ENCODE measurements at places on chromosomes 12 and 14.

GRCh38 chr14:84891404-84891803, 638.5 kb upstream of the FLRT2 start:
- DNase-seq, result no peak

GRCh38 chr12:3631759-3632158, 121.2 kb downstream of the CRACR2A start:
- no peak for DNase-seq

GRCh38 chr12:132523576-132524331, 33.8 kb downstream of the FBRSL1 start:
- DNase-seq, result peak; percentile 13

GRCh38 chr12:122851820-122852219, 16.6 kb downstream of the HIP1R start:
- peak; percentile 77 for DNase-seq

- no peak for DNase-seq
These were observed 4.9 kb downstream of the GSTZ1 start for GRCh38 chr14:77325746-77326094.

- DNase-seq, result no peak
These were observed 108.8 kb upstream of the RFLNA start for GRCh38 chr12:124185971-124186686.

GRCh38 chr14:93832665-93833064, 44.4 kb upstream of the PRIMA1 start:
- DNase-seq, result no peak

DNA sequence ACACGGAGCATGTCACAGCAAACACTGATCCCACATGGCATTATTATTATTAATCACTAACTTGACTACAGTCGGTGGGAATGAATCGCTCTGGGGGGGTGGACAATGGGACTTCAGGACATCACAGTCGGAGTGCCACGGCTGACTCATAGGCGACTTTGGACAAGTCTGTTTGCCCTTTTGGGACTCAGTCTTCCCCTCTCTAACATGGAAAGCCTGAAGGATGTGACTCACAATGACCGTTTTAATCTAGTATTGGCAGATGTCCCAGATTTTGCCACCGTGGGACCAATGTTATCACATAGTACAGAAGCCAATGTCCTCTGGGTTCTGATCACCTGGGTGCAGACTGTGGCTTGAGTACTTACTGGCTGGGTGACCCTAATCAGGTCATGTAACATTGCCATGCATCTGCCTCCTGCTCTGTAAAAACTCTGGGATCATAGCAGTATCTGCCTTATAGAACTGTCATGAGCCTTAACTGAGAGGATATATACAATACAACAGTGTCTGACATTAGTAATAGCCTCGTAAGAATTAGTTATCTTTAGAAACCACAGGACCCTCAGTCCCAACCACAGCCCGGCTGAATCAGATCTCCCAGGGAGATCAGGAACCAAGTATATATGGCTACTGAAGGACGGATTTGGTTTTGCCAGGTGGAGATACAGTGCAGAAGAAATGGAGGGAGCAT, 362.6 kb downstream of the BCL11B start:
- DNase-seq, result no peak

DNA sequence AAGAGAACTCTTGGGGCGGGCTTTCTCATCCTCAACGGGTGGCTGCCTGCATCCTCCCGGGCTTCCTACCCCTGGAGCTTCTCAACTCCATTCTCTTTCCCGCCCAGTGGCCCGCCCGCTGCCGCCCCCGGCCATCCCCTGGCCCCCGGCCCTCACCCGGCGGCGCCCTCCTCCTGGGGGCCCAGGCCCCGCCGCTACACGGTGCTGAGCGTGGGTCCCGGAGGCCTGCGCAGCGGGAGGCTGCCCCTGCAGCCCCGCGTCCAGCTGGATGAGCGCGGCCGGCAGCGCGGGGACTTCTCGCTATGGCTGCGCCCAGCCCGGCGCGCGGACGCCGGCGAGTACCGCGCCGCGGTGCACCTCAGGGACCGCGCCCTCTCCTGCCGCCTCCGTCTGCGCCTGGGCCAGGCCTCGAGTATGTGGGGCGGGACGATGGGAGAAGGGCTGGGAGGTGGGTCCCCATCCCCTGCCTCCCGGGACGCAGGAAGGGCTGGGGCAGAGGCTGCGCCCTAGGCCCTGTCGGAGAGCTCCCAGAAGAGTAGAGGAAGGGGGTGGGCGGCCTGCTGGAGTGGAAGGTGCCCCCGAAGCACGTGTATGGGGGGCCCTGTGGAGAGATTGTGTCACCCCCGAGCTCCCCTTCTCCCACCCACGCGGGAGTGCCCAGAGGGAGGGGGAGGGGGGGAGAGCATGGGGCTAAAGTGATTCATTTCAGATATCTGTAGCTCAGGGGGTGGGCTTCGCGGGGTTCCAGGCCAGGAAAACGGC, 1.5 kb downstream of the LAG3 start:
- DNase-seq, result no peak

Measured in fibroblast of gingiva (primary cell).